ENCODE measurements at places on chromosomes 1 and 21. TPM values are rescaled to one million over a fixed set of nuclear protein-coding genes. Genes with fewer than 3 reads are reported as not detected.

SORT1 gene
- 3.9 TPM for total RNA-seq

S100B gene
- total RNA-seq, result 1.4 TPM

GRCh38 chr1:6033986-6034749 is 11.5 kb upstream of the KCNAB2 start:
- H3K27ac ChIP-seq, result no peak overlapping the region
- H3K4me1 ChIP-seq, result peaks cover 76% of the 10 kb centered on the region
- H3K4me3 ChIP-seq, result no peak overlapping the region
- H3K36me3 ChIP-seq, result peaks cover 7% of the 10 kb centered on the region

DNA sequence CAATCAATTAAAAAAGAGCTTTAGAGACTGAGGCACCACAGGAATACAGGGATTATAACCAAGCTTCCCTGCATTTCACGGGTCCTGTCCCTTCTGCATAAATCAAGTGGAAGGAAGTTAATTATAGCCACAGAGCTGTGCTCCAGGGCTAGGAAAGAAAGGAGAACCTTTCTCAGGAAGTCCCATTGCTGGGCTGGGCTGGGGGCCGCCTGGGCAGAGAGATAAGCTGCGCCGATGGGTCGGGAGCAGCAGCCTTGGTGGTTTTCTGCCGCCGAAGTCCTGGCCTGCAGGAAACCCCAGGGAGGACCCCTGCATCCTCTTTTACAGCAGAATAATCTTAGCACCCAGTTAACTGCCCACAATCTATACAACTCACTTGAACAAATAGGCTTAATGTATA is 12.6 kb upstream of the CD34 start:
- H3K36me3 ChIP-seq, result no peaks in the 10 kb centered on the region
- H3K27me3 ChIP-seq, result no peaks in the 10 kb centered on the region

OLFML2B gene
- 0.22 TPM for total RNA-seq

GRCh38 chr1:155006601-155007101 is 4.0 kb downstream of the ZBTB7B start:
- H3K27ac ChIP-seq, result no peak overlapping the region
- DNase-seq, result no peak
- H3K4me1 ChIP-seq, result peaks cover 68% of the 10 kb centered on the region

TMEM82 gene
- not detected for total RNA-seq

FCRL5 gene
- not detected for total RNA-seq

GRCh38 chr1:89965193-89965768 is 29.6 kb upstream of the ZNF326 start:
- no peaks in the 10 kb centered on the region for H3K4me1 ChIP-seq
- no peaks in the 10 kb centered on the region for H3K27me3 ChIP-seq
- no peak overlapping the region for H3K4me3 ChIP-seq

DNA sequence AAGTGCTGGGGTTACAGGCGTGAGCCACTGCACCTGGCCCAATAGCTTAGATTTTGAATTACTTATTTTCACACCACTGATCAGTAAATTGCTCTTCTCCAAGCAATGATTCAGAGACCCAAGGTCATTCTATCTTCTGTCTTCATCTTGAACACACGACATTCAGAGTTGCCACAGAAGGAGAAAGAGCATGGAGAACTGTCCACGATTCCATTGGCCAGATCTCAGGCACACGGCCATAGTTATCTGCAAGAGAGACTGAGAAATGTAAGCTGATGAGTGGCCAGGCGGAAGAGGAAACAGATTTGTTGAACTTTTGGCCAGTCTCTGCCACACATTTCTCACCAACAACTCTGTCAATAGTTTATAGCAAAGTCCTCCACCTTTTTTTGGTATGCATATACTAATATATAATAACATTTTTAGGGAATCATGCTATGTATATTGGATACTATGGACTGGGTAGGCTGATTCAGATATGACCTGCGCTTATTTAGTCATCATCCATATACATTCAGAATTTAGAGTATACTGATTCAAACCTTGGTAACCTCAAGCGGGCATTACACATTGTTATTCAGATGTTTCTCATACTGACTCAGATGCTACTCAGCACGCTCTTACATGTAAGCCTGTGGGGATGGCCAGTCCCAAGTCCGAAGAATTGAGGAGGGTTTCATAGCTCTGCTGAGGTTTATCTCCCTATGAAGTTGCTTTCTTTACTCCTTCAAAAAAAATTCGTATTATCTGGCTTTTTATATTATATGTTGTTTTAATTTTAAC is 25.5 kb upstream of the CAP1 start:
- H3K4me3 ChIP-seq, result no peak overlapping the region
- DNase-seq, result no peak
- no peaks in the 10 kb centered on the region for H3K27me3 ChIP-seq
- H3K4me1 ChIP-seq, result peaks cover 6% of the 10 kb centered on the region
- no peak overlapping the region for H3K27ac ChIP-seq
- no peaks in the 10 kb centered on the region for H3K36me3 ChIP-seq

GRCh38 chr1:1296070-1297061 is 11.4 kb downstream of the ACAP3 start:
- H3K36me3 ChIP-seq, result no peaks in the 10 kb centered on the region
- no peaks in the 10 kb centered on the region for H3K27me3 ChIP-seq
- H3K27ac ChIP-seq, result no peak overlapping the region
- no peak overlapping the region for H3K4me3 ChIP-seq
- H3K4me1 ChIP-seq, result no peaks in the 10 kb centered on the region

DNA sequence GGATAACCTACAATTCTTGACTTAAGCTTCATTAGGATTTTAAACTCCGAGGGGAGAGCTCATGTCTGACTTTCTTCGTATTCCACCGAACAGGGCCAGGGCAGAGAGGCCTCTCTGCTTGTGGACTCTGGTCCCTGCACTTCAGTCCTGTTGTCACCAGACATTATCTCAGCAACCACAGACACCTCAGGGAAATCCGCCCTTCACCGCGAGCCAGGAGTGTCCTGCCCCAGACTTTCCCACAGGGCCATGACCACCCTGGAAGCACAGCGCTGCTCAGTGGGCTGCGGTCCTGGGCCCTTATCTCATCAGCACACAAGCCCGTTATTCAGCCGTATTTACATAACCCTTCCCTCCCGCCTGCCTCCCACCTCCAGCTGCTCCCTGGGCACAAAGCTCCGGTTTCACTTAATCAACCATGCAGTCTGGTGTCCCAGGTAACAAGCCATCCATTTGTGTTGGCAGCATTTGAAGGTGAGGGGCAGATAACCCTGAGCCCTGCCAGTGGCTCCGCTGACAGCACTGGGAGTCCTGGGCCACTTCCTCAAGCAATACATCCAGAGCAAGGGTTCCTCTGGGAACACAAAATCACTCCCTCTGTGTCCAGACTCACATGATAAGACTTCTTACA is 122.8 kb upstream of the RAB4A start:
- DNase-seq, result no peak
- no peaks in the 10 kb centered on the region for H3K4me1 ChIP-seq
- no peak overlapping the region for H3K4me3 ChIP-seq
- no peaks in the 10 kb centered on the region for H3K27me3 ChIP-seq
- H3K27ac ChIP-seq, result no peak overlapping the region

- no peaks in the 10 kb centered on the region for H3K27me3 ChIP-seq
- peaks cover 8% of the 10 kb centered on the region for H3K36me3 ChIP-seq
- peaks cover 62% of the 10 kb centered on the region for H3K4me1 ChIP-seq
- DNase-seq, result no peak
- H3K27ac ChIP-seq, result no peak overlapping the region
Measured at GRCh38 chr1:77975386-77975785, 3.5 kb downstream of the FUBP1 start.

MATN1 gene
- 0.91 TPM for total RNA-seq

GRCh38 chr1:26281971-26282370 is 2.1 kb downstream of the SH3BGRL3 start:
- peaks cover 6% of the 10 kb centered on the region for H3K36me3 ChIP-seq
- DNase-seq, result no peak
- no peak overlapping the region for H3K27ac ChIP-seq
- no peaks in the 10 kb centered on the region for H3K27me3 ChIP-seq
- H3K4me3 ChIP-seq, result no peak overlapping the region

GRCh38 chr1:61175976-61176375 is 93.6 kb downstream of the NFIA start:
- H3K27me3 ChIP-seq, result no peaks in the 10 kb centered on the region
- H3K36me3 ChIP-seq, result no peaks in the 10 kb centered on the region
- no peak for DNase-seq

- H3K27ac ChIP-seq, result no peak overlapping the region
- DNase-seq, result no peak
- H3K36me3 ChIP-seq, result no peaks in the 10 kb centered on the region
- H3K4me3 ChIP-seq, result no peak overlapping the region
- H3K27me3 ChIP-seq, result no peaks in the 10 kb centered on the region
Measured at GRCh38 chr1:201444792-201445191, 23.3 kb upstream of the TNNI1 start.

DNA sequence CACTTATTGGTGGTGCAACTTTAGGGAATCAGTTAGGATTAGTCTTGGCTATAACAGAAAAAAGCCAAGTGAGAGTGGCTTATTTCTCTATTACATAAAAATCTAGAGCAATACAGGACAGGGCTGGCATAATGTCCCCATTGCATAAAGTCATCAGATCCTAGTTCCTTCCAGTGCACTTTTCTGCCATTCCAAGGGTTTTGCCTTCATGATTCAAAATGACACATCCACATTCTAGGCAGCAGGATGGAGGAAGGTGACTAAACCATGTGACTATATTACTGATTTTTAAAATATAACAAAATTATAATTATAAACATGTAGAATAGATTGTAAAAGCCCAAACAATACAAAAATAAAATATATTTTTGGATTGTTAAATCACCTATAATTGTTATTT is 18.8 kb downstream of the JUN start:
- H3K36me3 ChIP-seq, result no peaks in the 10 kb centered on the region
- H3K4me3 ChIP-seq, result no peak overlapping the region
- no peak overlapping the region for H3K27ac ChIP-seq

TCP10L gene
- not detected for total RNA-seq

DNA sequence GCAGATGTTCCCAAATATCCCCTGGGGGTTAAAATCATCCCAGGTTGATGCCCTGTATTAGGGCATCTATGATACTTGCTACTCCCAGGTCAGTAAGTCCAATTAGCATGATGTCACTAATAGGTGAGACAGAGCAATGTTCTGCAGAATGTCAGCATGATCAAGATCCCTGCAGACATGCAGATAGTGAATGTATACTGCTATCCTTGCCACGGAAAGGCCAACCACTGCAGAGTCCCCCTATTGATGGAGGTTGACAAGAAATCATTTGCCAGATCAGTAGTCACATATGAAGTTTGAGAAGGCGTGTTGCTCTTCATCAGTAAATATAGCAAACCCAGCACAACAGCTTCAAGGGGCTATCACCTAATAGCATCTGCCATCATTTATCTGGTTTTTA is 97.4 kb downstream of the SETD4 start:
- no peak overlapping the region for H3K27ac ChIP-seq
- H3K4me1 ChIP-seq, result no peaks in the 10 kb centered on the region
- no peak overlapping the region for H3K4me3 ChIP-seq
- no peaks in the 10 kb centered on the region for H3K27me3 ChIP-seq
- H3K36me3 ChIP-seq, result no peaks in the 10 kb centered on the region

GRCh38 chr1:31108861-31109260 is 43.3 kb upstream of the PUM1 start:
- H3K4me1 ChIP-seq, result no peaks in the 10 kb centered on the region
- no peaks in the 10 kb centered on the region for H3K36me3 ChIP-seq
- H3K27ac ChIP-seq, result no peak overlapping the region
- H3K27me3 ChIP-seq, result no peaks in the 10 kb centered on the region
- no peak for DNase-seq

DNA sequence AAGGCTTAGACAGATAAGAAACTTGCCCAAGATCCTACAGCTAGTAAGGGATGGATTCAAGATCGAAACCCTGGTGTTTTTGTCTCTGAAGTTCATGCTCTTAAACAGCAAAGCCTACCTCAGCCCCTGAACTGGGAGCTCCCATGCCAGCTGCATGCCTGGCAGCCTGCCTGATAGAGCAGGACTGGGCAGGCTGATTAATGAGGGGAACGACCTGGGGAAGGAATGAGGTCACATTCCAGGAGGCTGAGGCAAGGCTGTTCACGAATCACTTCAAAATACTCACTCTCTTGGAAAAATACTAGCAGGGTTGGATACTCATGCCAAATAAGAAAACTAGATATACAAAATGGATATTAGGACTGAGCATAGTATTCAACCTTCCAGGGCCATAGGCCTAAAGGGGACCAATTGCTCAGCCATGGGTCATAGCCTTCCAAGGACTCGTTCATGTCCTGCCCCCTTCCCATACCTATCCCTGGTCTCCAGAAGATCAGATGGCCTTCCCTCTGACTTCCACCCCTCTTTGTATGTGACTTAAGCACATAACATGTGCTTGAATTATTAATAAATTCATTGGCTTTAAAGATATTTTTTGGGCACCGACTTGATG is 15.6 kb upstream of the TACSTD2 start:
- H3K4me1 ChIP-seq, result no peaks in the 10 kb centered on the region
- H3K27ac ChIP-seq, result no peak overlapping the region
- no peak for DNase-seq
- H3K4me3 ChIP-seq, result no peak overlapping the region
- H3K36me3 ChIP-seq, result no peaks in the 10 kb centered on the region
- H3K27me3 ChIP-seq, result no peaks in the 10 kb centered on the region

- no peaks in the 10 kb centered on the region for H3K4me1 ChIP-seq
- no peaks in the 10 kb centered on the region for H3K36me3 ChIP-seq
- no peak overlapping the region for H3K4me3 ChIP-seq
- H3K27me3 ChIP-seq, result no peaks in the 10 kb centered on the region
Measured at GRCh38 chr1:25933479-25934365, 27.5 kb upstream of the STMN1 start.

DNA sequence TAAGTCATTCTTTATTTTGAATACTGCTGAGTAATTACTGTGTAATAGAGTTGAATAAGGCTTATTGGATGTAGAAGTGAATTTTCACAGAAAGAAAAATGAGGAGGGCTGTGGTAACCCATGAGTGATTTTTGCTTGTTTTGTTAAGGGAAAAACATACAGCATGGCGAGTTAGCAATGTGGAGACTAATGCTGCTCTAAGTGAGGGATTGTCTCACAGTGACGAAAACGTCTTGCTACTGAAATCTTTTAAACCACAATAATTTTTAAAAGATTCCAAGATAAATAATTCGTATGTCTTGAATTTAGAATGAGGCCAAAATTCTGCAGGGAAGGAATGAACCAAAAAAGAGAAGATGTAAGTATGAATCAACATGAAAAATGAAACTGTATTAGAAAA is 16.2 kb upstream of the PLA2G4A start:
- H3K4me1 ChIP-seq, result no peaks in the 10 kb centered on the region
- no peaks in the 10 kb centered on the region for H3K36me3 ChIP-seq
- no peak overlapping the region for H3K4me3 ChIP-seq
- H3K27ac ChIP-seq, result no peak overlapping the region
- DNase-seq, result no peak
- no peaks in the 10 kb centered on the region for H3K27me3 ChIP-seq

DPYD gene
- total RNA-seq, result 10.3 TPM

- peaks cover 44% of the 10 kb centered on the region for H3K4me1 ChIP-seq
- DNase-seq, result no peak
- H3K4me3 ChIP-seq, result no peak overlapping the region
- peaks cover 30% of the 10 kb centered on the region for H3K36me3 ChIP-seq
- no peaks in the 10 kb centered on the region for H3K27me3 ChIP-seq
Measured at GRCh38 chr1:183630748-183631147, 4.8 kb downstream of the ARPC5 start.

All from CD8-positive, alpha-beta memory T cell (primary cell).